T-helper 1 cell (primary cell): ENCODE measurements at places on chromosomes 3 and 15.

- no peak for DNase-seq
These were observed 65.6 kb downstream of the ITGA11 start for GRCh38 chr15:68366314-68366713.

DNA sequence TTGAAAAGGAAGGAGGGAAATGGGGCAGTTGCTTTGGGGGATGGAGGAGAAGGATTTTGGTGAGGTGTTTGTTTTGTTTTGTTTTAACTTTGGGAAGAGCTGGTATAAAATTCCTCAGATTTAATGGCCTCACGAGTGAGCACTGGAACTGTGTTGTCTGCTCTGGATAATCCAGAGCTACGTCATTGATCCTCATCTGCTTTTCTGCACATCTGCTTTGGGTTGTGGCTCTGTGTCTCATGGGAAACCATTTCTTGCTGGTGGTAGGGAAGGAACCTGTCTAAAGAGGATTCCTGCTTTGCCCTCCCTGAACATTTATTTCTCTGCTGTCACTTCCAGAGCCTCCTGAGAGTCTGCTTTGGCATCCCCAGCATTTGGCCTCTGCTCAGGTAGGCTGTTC, 3.1 kb downstream of the SNRK start:
- DNase-seq: no peak

DNA sequence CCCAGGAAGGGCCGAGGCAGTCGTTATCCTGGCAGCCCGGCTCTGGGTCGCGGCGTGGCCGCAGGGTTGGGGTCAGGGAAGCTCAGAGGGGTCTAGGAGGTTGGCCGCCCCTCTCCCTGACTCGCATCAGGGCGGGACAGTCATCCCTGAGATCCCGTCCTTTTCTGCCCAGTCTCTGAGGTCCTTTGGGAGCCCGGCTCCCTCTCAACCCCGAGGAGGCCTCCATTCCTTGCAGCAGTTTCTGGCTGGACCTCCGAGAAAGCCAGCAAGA, 495 bp downstream of the HYAL2 start:
- no peak for DNase-seq

GRCh38 chr15:86154705-86155104, 75.0 kb downstream of the AGBL1 start:
- no peak for DNase-seq

- DNase-seq: no peak
These were observed 231.0 kb downstream of the ITPR1 start for GRCh38 chr3:4724051-4724629.

- DNase-seq: no peak
These were observed 494.0 kb upstream of the NR2F2 start for GRCh38 chr15:95836536-95836935.

GRCh38 chr3:181888234-181888633, 176.5 kb downstream of the SOX2 start:
- no peak for DNase-seq

DNA sequence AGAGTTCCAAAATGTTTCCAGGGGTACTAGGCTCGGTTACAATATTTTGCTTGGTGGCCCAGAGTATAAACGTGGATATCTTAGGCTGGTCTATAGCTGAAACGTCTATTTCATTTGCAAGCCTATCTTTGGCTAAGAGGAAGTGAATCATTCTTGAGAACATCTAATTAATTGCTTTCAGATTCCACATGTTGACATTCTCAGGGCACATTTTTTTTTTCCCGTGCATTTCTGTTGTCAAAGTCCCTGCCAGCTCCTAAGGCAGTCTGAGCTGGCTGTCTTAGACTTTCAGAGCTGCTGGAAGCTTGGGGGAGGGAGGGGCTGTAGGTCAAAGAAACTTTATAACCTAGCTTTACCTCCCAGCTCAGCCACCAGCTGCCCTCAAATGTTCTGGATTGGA, 23.2 kb upstream of the LAMP3 start:
- no peak for DNase-seq

DNA sequence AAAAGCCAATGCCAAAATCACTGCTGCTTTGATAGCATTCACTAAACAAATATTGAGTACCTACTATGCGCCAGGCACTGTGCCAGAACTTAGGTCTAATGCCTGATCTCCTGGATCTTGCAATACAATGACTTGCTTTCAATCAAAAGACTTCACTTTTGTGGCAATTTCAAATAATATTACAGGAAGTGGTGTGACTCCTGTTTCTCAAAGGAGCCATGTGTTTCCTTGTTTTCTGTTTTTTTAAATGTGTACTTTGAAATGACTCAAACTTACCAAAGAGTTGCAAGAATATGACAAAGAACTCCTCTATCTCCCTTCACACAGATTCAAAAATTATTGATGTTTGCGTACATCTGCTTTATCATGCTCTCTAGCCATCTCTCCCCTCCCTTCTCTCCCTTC, 18.3 kb downstream of the OSBPL10 start:
- DNase-seq: no peak

DNA sequence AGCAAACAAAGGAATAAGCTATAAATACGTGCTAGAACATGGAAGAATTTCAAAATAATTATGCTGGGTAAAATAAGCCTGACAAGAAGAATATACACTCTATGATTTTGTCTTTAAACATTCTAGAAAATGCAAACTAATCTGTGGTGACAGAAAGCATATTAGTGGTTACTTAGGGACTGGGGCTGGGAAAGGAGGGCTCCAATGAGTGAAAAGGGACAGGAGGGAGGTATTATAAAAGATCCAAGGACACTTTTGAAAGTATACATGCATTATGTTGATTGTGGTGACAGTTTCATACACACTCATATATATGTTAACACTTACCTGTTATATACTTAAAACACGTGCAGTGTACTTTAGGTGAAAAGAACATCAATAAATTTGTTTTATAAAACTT, 23.0 kb downstream of the MYH15 start:
- no peak for DNase-seq

DNA sequence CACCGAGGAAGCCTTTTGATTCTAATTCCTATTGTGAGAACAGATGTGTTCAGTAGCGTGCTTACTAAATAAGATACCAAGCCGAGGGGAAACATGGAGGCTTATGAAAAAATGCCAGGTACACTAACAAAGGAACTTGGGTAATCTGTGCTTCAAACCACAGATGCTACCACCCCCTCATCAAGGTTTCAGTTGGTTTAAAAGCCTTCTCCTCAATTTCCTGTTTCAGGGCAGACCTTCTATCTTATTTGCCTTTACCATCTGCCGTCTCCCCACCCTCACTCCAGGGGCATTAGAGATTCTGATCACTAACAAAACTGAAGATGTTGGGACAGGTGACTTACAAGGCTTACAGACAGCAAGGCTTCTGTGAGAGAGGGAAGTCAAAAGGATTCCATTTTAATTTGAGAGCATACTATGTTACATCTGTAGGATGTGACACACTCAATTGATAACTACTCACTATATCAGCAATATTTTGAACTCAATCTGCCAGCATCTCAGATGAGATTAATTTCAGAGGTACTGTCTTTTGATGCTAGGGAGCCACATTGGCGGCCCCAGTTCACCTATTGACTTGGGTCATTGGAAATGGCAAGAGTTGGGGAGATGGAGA, 60.6 kb upstream of the PLCL2 start:
- no peak for DNase-seq

GRCh38 chr3:194322678-194323211, 28.4 kb downstream of the CPN2 start:
- DNase-seq: no peak

GRCh38 chr15:88664151-88664778, 25.4 kb downstream of the ISG20 start:
- no peak for DNase-seq

- no peak for DNase-seq
These were observed 1.0 kb downstream of the C15orf61 start for GRCh38 chr15:67521783-67522568.

GRCh38 chr3:175940243-175940642, 1081.1 kb downstream of the NAALADL2 start:
- no peak for DNase-seq

DNA sequence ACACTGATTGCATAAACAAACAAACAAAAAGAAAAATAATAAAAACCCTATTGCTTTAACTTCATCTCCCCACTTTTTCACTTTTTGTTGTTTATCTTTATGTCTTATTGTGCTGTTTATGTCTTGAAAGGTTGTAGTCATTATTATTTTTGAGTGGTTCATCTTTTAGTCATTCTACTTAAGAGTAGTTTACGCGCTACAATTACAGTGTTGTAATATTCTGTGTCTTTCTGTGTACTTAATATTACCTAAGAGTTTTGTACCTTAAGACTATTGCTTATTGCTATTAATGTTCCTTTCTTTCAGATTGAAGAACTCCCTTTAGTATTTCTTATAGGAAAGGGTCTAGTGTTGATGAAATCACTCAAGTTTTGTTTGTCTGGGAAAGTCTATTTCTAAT, 28.1 kb downstream of the TM4SF18 start:
- no peak for DNase-seq

GRCh38 chr3:6041894-6042293, 819.0 kb upstream of the GRM7 start:
- no peak for DNase-seq

- DNase-seq: no peak
These were observed 48.9 kb upstream of the CPNE4 start for GRCh38 chr3:132083583-132084279.

DNA sequence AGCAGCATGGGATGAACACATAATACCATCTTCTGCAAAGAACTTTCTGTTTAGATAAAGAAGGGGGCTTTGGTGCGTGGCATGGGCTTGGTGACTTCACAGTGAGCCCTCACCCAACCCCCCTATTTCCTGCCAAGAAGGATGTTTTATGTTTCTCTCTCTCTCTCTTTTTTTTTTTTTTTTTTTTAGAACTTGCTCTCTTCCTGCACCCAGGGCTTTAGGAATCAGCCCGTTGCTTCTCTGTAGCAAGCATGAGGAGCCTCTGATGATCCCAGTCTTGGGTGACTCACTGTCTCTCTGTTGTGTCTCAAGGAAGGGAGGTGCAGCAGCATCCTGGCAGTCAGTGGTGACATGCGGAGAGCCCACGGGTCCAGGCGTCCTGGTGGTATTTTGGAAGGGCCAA, 49.1 kb downstream of the CCK start:
- DNase-seq: no peak

- DNase-seq: no peak
These were observed 290.5 kb downstream of the RPLP1 start for GRCh38 chr15:69743091-69743490.

DNA sequence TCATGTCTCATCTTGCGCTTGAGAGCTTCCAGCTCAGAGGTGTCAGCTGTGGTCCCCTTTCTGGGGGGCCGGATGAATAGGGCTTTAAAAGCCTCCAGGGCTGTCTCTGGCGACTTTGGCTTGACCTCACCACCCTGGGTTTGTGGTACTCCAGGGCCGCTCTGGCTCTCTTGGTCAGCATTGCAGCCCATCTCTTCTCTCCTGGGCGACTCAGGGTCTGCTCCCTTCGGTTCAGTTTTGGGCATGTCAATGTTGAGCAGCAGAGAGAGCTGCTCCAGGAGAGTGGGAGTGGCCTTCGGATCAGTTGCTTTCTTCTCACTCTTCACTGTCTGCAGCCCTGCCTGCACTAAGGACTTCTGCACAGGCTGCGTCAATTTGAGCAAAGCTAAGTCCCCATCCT, 127.9 kb downstream of the FMN1 start:
- no peak for DNase-seq

DNA sequence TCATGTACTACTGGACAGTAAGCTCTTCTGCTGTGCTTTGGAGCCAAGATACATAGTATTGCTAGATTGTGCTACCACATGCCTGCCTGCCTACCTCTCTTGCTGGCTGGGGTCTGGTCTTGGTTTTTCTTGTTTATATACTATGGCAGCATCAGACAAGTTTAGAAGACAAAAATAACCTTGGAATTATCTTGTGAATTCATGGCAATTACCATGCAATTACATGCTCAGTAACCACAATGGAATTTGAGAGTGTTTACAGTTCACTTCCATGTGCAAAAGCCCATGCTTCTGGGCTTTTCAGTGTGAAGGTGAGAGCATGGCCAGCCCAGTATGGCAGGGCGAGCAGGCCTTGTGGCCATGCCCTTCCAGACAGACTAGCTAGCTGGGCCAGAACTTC, 48.0 kb upstream of the C15orf61 start:
- no peak for DNase-seq

- no peak for DNase-seq
These were observed 193.6 kb downstream of the CLSTN2 start for GRCh38 chr3:140128631-140129030.

DNA sequence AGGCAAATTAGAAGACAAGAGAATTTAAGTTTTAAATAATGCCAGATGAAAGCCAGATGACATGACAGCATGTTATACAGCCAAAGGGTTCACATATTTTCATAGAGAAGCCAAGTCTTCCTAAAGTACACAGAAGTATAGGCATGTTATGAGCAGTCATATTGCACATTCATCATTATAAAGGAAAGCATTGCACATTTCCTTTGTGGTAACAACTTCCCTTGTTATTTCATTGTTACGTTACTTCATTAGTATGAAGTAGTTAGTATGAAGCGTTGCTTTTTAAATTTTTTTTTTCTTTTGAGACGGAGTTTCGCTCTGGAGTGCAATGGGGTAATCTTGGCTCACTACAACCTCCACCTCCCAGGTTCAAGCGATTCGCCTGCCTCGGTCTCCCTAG, 4.6 kb upstream of the ABCC5 start:
- DNase-seq: no peak

DNA sequence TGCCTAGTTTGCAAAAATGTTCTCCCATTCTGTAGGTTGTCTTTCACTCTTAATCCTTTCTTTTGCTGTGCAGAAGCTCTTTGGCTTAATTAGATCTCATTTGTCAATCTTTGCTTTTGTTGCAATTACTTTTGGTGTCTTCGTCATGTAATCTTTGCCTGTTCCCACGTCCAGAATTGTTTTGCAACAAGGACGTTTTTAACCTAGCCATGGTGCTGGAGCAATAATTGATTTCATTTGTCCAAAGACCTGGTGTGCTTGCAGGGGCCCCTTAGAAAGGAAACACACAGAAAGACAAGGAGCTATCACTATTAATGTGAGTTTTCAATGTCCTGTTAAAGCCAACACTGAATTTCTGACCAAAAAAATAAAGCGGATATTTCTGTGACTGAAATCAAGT, 89.1 kb upstream of the GALNT15 start:
- no peak for DNase-seq

DNA sequence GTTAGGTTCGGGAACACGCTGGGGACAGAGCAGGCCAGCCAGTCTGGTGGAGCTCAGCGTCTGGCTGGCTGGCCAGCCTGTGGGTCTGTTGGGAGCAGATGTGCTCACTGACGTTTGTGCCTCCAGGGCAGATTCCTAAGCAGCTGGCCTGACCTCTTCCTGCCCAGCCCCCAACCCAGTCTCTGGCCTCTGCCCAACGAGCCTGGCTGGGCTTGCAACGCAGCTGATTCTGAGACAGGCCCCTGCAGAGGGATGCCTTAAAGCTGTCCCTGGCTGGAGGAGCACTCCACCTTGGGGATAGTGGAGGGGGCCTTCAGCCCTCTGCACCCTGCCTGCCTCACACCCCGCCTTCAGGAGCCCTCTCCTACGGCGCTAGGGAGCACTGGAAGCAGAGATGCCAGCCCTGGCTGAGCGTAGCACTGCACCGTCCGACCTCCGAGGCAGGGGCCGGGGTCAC, 46.0 kb downstream of the KLF13 start:
- no peak for DNase-seq
